ENCODE measurements at places on chromosomes 3 and 15.
A peak's percentile ranks its signal among the peaks of the same experiment; 100 is the strongest.

GRCh38 chr3:185858502-185859225 lies 33.8 kb upstream of the IGF2BP2 start:
- DNase-seq: no peak

GRCh38 chr3:24526640-24527212 lies 32.1 kb upstream of the THRB start:
- DNase-seq: no peak

- DNase-seq: no peak
These were observed 126.3 kb downstream of the FOXB1 start for GRCh38 chr15:60130398-60130797.

DNA sequence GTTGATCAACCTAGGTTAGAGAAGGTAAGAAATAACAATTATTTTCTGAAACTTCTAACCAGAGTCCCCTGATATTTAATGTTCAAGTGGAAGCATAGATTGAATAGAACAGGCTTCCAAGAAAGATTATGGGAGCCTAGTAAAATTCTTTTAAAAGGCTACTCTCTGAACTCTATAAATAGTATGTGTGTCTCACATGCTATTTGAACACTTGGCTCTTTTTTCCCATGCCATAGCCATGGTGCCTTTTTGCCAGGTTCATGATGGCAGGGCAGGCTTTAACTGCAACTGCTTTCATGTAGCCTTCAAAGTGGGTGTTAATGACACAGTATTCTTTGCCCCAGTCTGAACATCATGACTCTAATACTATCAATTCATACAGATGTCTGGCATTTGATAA lies 22.9 kb upstream of the STRIT1 start:
- no peak for DNase-seq

DNA sequence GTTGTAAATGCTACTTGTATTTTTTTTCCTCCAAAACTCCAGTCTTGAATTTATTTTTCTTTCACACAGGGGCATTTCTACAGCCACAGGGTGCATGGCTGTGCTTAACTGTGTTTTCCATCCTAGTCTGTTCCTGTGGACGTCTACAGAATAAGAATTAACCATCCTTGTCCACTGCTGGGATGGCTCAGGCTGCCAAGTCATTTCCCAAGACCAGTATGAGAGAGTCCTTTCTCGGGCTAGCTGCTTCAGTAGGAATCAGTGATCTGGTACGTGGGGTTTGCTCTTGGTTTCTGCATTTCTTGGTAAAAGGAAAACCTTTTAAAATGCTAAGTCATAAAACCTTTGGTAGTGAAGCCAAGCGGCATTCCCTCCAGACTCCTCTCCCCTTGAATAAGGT lies 29.8 kb downstream of the CHDH start:
- no peak for DNase-seq

GRCh38 chr3:194270627-194271459 lies 80.3 kb downstream of the CPN2 start:
- peak; percentile 77 for DNase-seq

DNA sequence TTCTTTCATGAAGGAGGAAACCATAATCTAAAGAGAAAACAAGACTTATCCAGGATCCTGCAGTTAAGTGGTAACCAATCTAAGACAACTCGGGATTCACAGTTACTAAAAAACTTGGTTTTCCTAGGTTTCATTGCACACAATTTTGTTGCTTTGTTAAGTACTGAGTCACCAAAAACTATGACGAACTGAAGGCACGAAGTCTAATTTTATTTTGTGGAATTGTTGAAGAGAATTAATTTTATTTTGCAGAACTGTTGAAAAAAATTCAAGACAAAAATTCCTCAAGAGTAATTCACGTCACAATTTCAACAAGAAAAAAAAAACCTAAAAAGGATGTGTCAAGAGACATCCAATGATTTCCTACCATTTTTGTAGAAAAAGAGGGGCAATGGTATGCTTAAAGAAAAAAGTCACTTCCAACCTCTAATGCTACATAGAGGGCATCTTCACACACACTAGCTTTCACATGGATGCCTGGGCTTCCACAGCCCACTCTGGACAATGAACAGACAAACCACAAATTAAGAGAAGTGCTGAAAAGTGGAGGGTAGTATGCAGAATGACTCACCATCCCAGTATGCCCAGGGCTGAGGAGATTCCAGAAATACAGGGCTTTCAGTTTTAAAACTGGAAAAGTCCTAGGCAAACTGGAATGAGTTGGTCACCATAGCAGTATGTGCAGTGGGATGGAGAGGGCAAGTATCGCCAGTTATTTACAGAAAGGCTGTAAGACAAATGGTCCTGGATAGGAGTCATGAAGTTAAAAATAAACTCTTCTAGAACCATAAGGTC lies 29.2 kb downstream of the PLOD2 start:
- DNase-seq: peak; percentile 90

DNA sequence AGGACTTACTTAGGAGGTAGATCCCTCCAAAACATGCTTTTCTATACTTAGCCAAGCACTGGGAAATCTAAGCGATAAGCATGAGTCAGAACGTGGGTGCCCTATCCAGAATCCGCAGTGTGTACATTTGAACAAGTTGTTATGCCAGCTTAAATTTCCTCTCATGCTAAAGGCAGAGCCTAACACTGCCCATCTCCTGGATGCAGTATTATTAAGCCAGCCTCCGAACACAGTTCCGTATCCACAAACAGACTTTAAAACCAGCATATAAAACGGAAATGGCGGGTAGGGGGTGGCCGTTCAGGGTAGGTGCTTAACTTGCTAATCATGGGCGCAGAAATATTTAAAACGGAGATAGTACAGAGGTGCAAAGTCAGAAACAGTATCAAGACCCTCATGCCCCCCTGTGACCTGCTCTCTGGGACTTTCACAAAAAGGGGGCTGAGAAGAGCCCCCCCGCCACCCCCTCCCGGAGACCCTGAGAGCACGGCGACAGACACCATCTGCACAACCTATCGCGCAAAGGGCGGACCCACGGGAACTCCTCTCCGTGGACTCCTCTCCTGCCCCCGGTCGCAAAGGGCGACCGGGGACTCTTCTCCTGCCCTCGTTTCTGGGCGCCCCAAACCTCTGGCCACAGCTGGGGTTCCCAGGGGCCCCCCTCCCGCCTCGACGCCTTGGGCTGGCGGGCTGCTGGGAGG lies 889 bp upstream of the LRRIQ4 start:
- peak; percentile 82 for DNase-seq

DNA sequence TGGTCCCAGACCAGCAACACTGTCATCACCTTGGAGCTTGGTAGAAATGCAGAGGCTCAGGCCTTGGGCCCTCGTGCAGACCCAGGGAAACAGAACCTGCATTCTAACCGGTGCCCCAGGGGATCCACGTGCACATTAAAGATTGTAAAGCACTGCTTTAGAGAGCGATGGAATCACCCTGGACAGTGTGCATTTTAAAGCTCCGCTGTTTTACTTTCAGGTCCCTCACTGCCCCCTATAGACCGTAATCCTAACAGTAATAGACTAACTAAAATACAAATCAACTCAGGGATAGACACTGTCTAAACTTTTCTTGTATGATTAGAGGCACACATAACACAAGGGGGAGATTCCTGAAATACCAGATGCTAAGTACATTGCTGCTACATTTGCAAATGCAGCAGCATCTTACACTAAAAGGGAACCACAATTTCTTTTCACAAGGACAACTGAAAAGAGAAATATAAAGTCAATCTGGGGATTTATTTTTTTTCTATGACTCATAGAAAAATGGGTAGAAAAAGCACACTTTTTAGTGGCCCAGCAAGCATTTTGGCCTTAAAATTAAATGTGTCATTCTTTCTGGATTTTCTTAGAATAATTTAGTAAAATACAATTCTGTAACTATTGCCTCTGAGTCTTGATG lies 10.5 kb upstream of the SH3GL3 start:
- DNase-seq: peak; percentile 71

DNA sequence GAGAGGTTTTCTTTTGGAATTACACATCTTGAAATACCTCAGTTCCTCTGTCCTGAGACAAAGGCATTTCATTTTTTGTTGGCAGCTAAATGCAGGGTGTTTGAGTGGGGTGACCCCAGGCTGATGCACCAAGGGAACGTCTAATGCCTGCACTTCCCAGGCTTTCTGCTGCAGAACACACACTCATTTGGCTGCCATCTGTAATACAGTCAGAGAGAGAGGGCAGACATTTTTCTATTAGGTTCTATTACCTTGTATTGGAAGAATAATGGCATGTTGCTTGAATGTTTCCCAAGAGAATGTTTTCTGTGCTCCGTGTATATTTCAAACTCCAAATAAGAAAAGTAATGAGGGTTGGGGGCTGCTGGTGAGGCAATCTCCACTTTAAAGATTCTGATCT lies 87.1 kb downstream of the PTPRG start:
- DNase-seq: peak; percentile 55

All from fibroblast of mammary gland (primary cell).